ENCODE measurements at places on chromosomes 12 and 14.

DNA sequence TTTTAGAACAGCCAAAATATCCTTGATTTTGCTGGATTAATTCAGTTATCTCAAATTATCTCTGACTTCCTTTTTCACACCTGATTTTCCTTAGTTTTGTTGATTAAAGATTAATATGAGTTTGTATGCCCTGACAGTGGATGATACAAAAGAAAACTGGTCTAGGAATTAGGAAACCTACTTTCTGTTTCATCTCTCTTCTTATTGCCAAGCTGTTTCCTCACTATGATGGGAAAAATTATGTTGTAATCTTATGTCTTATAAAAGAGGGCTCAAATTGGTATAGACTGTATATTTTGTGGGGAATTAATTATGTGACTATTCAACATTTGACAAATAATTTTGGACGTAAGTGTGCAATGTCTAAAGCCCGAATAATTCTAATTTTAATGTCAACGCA is 271.6 kb downstream of the FBXL14 start:
- DNase-seq = no peak

GRCh38 chr12:84738481-84738972 is 174.1 kb downstream of the SLC6A15 start:
- DNase-seq = no peak

- no peak for DNase-seq
These were observed 182.7 kb upstream of the LMO3 start for GRCh38 chr12:16788506-16789203.

DNA sequence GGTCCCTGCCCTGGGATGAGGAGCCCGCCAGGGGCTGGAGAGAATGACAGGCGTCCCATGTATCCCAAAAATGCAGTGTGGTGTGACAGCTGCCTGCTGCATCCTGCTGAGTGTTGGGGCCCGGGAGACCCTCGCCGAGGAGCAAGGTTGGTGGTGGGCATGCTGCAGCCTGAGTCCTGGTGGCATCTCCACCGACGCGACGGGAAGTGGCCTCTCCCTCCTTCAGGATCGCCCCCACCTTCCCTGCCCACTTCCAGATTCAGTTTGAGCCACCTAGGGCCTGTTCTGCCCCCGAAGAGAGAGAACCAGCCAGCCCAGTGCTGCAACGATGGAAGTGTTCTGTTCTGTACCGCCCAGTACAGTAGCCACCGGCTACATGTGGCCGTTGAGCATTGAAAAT is 70.1 kb downstream of the TSPAN9 start:
- DNase-seq = no peak

GRCh38 chr14:102737402-102738372 is 39.6 kb upstream of the TRAF3 start:
- DNase-seq = no peak

- DNase-seq = no peak
These were observed 26.1 kb upstream of the RTRAF start for GRCh38 chr14:51963286-51963685.
